ENCODE measurements at places on chromosomes 4 and X.

DNA sequence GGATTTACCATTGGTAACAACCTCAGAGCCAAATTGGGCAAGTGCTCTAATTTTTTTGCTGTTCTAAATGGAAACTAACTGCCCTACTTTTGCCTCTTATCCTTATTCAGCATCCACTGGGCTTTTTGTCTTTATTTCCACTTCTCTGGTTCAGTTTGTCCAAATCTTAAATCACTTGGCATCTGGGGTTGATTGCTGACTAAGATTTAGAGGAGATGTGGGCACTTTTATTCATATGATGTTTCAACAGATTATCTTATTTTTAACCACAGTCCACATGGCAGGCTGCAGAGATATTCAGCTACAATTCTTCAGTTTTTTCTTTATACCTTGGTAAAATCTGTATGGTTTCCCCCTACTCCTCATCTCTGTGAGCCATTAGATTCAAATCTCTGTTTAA lies 1161.4 kb upstream of the PCDH7 start:
- no peak for DNase-seq

GRCh38 chr4:80615099-80615498 lies 279.6 kb downstream of the CFAP299 start:
- no peak for DNase-seq

GRCh38 chr4:117429061-117429460 lies 343.7 kb upstream of the TRAM1L1 start:
- no peak for DNase-seq

DNA sequence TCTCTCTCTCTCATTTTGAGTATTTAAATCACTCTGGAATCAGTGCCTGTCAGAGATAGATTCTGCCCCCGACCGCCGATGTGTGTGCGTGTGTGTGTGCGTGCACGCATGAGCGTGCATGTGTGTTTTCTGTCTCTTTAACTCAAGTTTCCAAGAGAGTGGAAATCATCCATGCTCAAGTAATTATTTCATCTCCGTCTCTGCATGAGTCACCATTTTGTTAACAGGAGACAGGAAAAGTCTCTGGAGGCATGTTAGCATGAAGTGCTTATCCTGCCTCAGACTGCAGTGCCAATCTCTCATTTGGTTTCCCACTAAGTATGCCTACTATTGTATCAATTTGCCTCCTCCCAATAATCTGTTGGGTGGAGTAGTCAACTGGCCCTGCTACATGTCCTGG lies 182.9 kb upstream of the NHS start:
- no peak for DNase-seq

DNA sequence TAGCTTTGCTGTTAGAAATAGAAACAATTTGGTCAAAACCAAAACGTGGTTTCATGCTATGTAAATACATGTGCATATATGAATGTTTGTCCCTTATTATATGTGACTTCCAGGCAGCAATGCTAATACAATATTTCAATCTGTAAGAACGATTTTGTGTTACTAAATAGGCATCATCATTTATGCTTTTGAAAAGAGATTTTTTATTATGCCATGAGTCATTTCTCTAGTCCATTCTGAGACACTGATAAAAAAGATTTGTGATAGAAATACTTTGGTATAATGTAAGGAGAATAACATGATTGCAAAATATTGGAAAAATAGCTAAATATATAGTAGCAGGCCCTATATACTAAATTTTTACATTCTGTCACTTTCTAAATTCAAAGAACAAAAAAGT lies 28.9 kb downstream of the SYNPO2 start:
- no peak for DNase-seq

DNA sequence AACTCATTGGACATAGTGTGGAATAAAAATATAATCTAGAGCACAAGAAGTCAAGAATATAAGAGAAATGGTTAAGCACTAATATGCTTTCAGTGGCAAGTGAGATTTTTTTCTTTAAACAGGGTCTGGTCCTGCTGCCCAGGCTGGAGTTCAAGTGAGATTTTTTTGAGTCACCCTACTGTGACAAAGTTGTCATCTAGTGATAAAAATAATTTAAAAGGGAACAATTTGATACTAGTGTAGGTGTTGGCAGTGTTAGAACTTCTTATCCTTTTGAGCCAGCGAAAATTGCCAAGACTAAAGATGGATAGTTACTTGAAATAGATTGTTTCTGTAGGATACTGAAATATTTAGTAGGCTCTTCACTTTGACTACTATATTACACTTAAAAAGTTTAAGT lies 67.9 kb upstream of the TECRL start:
- no peak for DNase-seq

GRCh38 chrX:19814240-19814639 lies 73.2 kb downstream of the SH3KBP1 start:
- no peak for DNase-seq

- no peak for DNase-seq
Observed at GRCh38 chr4:167838686-167839085, 253.7 kb upstream of the ANXA10 start.

DNA sequence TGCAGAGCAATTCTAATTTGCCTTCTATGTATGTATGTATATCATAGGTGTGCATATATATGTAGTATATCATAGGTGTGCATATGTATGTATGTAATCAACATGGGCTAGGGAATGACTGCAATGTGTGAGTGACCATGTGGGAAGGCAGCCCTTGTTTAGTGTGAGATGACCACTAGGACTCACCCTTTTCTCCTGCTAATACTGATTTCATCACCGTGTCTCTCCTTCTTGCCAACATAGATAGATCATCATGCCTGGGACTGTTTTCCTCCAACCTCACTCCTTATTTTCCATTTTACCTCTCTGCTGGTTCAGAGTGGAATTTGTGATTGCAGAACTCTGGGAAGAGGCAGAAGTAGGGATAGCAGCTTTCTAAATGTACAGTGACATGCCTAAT lies 63.6 kb upstream of the SFRP2 start:
- no peak for DNase-seq

DNA sequence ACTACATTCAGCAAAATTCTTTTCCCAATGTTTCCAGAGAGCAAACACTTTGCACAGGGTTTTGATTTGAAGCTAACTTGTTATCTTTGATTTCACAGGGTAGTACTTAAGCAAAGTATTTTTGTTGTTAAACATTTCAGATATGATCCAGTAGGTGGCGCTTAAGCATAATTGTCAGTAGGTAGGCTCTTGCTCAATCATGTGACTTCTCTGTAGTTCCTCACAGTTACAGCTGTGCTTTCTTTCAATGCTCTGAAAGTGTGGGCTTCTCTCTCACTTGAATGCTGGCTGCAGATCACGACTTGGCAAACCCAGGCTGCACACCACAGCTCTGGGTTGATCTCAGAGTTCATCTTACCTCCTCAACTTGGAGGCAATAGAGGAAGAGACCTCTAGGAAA lies 1016.5 kb downstream of the SH3BGRL start:
- no peak for DNase-seq

DNA sequence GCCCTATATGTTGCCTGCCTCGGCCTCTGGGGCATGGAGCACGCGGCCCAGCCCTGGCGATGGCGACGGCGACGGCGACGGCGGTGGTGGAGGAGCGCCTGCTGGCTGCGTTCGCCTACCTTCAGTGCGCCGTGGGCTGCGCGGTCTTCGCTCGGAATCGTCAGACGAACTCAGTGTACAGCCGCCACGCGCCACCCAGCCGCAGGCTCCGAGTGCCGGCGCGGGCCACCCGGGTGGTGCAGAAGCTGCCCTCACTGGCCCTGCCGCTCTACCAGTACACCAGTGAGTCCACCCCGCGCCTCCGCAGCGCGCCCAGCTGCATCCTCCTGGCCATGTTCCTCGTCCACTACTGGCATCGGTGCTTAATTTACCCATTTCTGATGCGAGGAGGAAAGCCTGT lies 83.7 kb upstream of the F9 start:
- DNase-seq, result no peak

DNA sequence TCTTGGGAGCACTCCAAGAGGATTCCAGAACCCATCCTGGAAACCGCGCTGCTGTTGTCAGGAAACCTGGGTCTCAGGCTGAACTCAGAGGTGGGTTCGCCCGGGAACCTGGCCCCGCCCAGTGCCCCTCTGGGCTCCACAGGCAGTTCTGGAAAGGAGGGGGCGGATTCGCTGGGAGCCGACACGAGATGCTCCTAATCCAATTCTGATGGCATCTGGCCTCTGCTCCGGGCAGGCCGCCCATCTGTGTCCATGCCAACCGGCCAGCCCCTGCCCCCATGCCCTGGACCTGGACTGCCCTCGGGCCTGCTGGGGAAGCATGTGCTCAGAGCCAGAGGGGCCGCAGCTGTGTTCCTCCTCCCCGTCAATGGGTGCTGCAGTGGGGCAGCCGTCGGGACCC lies 21.0 kb downstream of the ATP2B3 start:
- DNase-seq, result no peak

DNA sequence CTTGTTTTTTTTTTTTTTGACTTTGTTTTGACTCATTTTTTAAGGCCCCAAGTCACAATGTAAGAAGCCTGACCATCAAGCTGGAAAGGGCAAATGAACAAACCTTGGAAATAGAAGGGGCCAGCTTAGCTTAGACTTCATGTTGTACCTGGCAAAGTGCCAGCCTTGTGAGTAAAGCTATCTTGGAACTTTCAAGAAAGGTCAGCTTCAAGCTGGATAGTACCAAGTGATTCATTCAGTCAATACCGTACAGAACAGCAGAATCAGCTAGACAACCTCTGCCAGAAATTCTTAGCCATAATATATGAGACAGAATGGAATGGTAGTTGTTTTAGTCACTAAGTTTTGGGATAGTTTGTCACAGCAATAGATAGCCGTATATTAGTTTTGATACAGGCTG lies 1492.2 kb upstream of the TENM3 start:
- no peak for DNase-seq

- DNase-seq, result peak; percentile 49
Observed at GRCh38 chrX:23742697-23743622, at the start of gene ACOT9. Gene ACOT9 (minus strand): TSS chrX:23743276. CDS start chrX:23743144, 132 bp downstream.

DNA sequence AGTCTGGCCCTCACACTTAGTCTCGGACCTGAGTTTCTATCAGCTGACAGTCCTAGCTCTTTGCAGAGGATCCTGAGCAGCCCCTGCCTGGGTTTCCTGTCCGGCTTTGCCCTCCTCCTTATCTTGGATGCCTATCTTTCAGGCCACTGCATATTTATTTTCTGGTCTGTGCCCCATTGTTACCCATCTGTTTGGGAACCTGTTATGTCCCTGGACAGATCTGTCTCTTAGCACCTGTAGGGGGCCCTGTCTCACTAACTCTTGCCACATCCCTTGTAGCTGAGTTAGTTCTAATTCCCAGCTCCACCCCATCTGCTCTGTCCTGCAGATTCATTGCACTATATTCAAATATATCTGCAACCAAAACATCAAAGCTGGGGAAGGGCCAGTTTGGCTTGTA lies 514.9 kb upstream of the LCORL start:
- no peak for DNase-seq

DNA sequence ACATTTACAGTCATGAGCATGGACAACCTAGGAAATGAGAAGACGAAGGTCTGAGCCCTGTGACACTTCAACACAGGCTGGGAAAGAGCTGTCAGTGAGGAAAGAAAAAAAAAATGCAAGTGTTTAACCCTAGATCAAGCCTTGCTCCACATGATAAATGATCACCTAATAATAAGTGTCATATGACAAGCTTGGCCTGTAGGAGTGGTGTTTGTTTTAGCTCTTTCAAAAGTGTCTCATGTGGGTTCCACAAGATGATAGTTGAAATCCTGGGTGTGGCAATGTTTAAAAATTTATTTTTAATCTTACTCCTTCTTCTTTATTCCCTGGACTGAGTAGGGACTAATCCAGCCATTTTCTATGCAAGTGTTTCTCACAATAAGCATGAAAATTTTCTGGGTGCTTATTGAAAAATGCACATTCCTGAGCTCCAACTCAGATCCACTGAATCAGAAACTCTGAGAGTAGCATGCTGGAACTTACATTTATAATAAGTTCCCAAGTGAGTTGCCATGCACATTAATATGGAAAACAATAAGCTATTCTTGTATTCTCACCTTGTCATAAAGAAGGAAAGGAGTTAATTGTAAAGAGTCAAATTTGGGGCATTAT lies 138.3 kb downstream of the AREG start:
- no peak for DNase-seq

GRCh38 chr4:114599903-114600552 lies 1.4 kb downstream of the UGT8 start:
- no peak for DNase-seq

DNA sequence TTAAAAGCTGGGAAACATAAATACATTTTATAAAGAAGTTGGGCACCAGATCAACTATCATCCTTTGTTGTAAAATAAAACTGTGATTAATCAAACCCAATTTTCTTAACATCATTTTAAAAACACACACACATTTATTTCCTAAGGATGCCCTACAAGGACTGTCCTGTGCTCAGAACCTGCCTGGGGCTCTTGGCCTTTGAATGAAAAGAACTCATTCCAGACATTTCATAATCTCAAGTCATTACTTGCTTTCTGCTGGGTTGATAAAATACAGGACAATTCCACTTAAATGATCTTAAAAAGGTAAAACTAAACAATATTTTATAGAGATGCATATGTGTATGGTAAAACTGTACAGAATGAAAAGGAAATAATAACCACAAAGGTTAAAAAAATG lies 2.8 kb downstream of the SH3D19 start:
- no peak for DNase-seq

- DNase-seq, result no peak
Observed at GRCh38 chr4:168487282-168488035, 7.2 kb upstream of the DDX60L start.

GRCh38 chr4:4394644-4395043 lies 7.7 kb downstream of the NSG1 start:
- no peak for DNase-seq

DNA sequence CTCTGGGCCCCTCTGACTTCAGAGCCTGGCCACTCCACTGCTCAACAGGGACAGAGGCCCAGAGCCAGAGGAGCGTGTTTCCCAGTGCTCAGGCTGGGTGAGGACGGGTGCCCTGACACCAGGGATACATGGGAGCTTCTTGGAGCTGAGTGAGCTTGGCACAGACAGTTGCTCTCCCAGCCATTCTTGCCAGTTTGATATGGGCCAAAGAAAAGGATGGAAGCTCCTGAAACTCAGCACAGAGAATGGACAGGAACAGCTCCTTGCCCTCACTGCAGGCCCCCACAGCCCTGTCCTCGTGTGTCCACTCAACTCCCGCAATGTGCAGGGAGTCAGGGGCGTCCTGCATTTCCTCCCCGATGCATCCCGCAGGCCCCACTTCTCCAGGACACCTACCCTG lies 38.8 kb downstream of the NSG1 start:
- no peak for DNase-seq

- no peak for DNase-seq
Observed at GRCh38 chr4:153706519-153706918, 22.4 kb downstream of the TLR2 start.

DNA sequence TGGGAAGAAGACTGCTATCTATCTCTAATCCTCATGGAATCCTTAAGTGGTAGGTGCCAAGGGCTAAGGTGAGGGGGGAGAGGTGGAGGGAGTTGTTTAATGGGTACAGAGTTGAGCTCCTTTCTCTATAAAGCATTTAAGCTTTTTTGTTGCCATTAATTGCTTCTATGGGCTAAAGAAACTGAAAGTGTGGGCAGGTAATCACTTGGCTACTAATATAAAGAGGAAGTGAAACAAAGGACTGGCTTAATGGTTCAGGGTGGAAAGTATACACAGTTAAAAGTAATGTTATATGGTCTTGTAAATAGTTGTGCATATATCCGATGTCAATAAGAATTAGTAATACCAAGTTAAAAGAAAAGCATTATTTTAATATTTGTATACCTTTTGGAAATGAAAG lies 83.9 kb downstream of the POLA1 start:
- DNase-seq, result no peak
